OCI-M1 (cell line): ENCODE measurements at places on chromosomes 12 and 14.

GRCh38 chr12:12800406-12801180 lies 12.6 kb upstream of the DDX47 start:
- DNase-seq: no peak

GRCh38 chr12:47686645-47687240 lies 19.1 kb downstream of the RPAP3 start:
- DNase-seq: peak; percentile 74

DNA sequence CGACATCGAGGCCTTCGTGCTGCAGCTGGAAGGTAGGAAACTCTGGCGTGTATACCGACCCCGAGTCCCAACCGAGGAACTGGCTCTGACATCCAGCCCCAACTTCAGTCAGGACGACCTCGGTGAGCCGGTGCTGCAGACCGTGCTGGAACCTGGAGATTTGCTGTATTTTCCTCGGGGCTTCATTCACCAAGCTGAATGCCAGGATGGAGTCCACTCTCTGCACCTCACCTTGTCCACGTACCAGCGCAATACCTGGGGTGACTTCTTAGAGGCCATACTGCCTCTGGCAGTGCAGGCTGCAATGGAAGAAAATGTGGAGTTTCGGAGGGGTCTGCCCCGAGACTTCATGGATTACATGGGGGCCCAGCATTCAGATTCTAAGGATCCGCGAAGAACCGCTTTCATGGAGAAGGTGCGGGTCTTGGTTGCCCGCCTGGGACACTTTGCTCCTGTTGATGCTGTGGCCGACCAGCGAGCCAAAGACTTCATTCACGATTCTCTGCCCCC lies 1.4 kb downstream of the RIOX1 start:
- DNase-seq: no peak

DNA sequence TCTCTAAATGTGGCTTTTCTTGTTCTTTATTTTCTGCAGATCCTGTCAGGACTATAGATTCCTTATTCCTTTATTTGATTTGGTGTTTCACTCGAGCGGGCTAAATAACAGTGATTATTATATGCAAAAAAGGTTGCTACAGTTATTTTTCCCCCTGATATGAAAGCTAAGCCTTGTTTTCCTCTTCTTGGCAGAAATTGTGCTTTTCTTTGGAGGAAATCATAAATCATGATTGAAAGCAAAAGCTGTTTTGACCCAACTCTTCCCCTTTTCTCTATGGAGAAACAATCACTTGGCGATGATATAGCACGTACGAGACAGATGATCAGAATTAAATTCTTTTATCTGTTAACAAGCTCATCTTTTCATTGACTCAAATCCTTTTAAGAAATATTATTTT lies 31.4 kb downstream of the PPFIBP1 start:
- peak; percentile 29 for DNase-seq

GRCh38 chr12:61524851-61525250 lies 735.4 kb upstream of the USP15 start:
- no peak for DNase-seq

GRCh38 chr12:41123871-41124270 lies 64.2 kb upstream of the PDZRN4 start:
- DNase-seq: no peak

DNA sequence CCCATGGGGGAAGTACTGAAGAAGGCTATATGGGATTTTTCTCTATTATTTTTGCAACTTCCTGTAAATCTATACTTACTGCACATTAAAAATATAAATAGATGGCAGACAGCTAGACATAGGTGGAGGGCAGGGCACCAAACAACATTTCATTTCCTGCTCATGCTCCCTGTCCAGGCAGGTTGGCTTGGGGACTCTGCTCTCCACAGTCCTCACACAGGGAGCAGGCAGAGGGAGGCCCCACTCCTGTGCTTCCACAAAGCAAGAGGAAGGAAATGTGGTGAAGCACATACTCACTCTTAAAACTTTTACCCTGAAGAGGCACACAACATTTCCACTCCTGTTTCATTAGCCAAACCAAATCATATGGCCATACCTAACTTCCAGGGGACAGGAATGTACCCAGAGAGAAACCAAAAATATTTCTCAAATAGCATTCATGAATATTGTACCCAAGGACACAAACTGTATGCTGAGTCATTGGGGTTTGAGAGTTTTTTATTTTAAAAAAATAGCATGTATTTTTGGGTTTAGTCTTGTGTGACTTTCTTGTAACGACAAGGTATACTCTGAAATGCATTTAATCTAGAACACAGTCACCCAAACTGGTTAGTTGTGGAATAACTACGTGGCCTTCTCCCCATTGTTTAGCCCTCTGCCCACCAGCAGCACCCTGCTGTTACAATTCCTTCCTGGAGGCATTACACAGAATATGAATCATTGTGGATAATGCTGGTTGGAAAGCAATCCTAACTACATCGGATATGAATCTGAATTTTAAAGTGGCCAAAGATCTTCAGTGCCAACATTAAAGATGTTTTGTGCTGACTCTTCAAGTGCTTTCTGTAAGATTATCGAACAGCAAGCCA lies 40.9 kb downstream of the RTN1 start:
- peak; percentile 46 for DNase-seq

DNA sequence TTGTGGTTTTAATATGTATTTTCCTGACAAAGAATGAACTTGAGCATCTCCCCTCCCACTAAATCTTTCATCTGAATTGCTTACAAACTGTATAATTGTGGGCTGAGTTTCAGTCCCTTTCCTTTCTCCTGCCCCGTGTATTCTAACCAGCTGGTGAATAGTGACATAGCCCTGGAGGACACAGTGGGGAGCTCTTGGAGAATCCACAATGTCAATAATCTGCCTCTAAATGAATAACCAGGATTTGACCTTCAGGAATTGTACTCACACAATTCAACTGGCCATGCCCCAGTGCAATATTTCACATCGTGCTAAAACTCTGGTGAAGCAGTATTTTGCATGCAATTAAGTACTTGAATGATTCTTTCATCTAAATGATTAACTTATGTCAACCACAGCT lies 177.2 kb downstream of the C12orf42 start:
- no peak for DNase-seq

GRCh38 chr14:99790201-99790977 lies 2.8 kb upstream of the EML1 start:
- DNase-seq: no peak

DNA sequence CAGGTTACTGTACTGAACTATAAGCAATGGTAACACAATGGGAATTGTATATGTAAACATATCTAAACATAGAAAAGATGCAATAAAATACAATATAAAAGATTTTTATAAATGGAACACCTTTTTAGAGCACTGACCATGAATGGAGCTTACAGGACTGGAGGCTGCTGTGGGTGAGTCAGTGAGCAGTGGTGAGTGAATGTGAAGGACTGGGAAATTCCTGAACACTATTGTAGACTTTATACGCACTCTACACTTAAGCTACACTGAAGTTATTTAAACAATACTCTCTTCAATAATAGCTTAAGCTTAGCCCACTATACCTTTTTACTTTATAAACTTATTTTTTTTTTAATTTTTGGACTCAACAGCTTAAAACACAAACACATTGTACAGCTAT lies 313.5 kb downstream of the KCNC2 start:
- no peak for DNase-seq

- DNase-seq: no peak
Observed at GRCh38 chr14:105256292-105256960, 8.1 kb downstream of the BTBD6 start.

DNA sequence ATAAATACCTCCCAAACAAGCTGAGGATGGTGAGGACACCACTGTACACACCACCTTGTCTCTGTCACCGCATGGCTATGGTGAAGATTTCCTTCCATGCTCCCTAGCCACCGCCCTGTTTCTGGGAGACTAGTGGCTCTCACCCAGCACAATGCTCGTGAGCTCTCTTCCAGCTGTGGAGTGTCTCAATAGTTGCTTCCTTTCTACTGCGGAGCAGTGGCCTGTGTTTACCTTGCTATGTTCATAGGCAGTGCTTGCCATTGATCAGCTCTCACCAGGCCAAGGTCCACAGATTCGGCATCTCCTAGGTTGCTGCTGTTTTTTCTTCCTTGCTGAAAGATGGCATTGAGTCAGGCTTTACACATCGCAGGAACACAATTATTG lies 313.6 kb upstream of the RTL1 start:
- no peak for DNase-seq

DNA sequence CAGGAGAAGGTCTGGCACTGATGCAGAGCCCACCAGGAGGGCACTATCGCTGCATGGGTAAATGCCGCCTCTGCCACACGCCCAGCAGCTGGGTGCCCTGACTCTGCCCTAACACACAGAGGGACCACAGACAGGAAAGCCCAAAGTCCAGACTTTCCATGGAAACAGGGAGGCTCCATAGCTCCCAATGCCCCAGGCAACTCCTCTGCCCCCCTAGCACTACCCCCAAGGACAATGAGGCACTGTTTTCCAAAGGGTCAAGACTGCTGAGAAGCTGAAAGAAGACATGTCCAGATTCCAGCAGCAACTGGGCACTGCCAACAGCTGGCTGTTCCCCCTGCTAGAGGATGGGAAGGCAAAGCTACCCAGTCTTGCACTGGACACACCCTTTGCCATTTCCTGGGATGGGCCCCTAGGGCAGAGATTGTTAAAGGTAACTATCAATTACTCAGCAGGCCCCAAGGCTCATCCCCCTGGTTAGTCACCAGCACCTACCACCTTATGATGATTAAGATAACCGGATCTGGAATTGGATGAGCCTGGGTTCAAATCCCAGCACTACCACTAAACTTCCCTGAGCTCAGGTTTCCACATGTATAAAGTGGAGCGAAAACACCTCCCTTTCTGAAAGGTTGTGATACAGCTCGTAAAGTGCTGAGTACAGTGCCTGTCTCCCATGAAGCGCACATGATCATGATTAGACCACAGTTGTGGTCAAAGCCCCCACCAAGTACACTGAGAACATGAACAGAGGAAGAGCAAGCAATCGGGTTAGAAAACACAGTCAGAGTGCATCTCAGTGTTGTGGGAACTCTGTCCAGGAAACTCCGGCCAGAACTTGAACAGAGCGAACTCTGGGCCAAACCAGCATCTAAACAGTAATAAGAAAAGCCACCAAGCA lies 3.3 kb downstream of the PXN start:
- peak; percentile 25 for DNase-seq

DNA sequence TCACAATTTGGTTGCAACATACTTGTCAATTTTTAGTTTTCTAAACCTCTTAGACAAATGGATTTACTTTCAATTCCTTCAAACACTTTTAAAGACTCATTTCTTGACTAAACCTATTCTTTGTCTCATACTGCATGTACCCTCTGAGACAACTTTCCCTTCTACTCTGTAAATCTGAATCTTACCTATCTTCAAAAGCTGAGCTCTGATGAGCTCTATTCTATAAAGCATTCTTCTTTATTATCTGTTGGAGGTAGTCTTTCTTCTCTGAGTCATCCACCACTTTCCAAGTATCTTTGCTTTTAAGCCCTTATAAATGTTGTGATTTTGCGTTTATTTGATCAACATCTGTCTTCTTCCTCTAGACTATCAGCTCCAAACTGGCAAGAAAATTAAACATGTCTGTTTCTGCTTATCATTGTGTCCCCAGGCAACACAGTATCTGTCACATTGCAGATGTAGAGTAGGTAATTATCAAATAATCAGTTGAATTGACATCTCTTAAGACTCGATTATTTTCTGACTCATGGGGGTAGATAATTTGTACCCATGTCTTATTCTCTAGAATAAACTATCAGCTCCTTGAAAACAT lies 265.6 kb upstream of the FAR2 start:
- peak; percentile 88 for DNase-seq

GRCh38 chr12:132825089-132825488 lies 3.6 kb downstream of the GOLGA3 start:
- DNase-seq: no peak

DNA sequence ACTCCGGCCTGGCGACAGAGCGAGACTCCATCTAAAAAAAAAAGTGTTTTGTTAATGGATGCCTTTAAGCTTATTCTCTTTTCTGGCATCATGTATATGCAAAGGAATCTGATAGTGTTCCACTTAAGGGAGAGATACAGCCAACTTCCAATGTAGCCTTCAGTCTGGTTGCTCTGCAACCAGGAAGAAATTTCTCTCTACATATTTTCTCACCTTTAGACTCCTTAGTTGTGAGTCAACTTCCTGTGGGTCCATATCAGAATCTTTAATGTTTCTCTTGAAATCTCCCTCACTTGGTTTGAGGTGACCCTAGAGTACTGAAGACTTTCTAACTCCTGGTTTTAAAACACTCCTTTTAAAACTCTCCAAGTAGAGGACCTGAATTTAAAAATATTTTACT lies 340.4 kb downstream of the SLC6A15 start:
- no peak for DNase-seq

DNA sequence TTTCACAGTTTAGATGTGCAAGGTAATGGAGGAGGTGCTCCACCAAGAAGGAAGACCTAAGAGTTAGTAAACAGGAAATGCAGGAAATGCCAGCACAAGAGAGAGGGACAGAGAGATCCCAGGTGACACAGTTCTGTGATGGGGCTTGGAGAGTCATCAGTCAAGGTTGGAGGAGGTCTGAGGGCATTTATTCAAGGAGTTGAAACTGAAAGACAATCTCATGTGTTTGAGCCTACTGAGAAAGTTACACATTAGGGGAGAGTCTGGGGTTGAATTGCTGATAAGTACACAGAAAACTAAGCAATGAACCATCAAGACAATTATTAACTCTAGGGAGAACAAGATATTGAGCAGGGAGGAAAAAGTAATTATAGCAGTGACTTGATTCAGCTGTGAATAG lies 138.5 kb downstream of the ANO6 start:
- no peak for DNase-seq

- no peak for DNase-seq
Observed at GRCh38 chr12:77777274-77777673, 53.4 kb upstream of the NAV3 start.

GRCh38 chr14:80017795-80018194 lies 193.5 kb downstream of the DIO2 start:
- DNase-seq: no peak

- no peak for DNase-seq
Observed at GRCh38 chr14:94009767-94010166, 12.7 kb downstream of the CCDC197 start.

GRCh38 chr14:55433880-55434804 lies 6.3 kb downstream of the TBPL2 start:
- no peak for DNase-seq

DNA sequence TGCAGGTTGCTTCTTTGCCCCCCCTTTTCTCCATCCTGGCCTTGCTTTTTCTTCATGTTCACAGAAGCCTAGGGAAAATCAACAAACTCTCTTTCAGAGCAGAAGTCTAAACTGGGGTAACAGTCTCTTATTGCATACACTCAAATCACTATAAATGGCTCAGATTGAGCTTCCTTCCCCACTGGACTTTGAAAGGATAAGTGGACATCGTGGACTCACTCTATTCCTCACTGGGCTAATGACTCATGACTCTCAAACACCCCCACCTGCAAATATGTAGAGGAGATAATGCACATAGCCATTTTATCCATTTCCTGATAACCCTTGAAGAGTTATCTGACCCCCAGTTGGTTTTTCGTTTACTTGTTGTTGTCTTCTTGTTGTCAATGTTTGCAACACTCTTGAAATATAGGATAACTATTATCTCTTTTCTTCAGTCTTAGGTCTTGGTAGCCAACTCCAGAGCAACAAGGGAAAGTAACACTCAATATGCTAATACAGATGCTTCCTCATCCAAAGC lies 221.3 kb downstream of the PIK3C2G start:
- DNase-seq: no peak

GRCh38 chr14:76133103-76133502 lies 18.6 kb upstream of the GPATCH2L start:
- peak; percentile 40 for DNase-seq
